ENCODE measurements at places on chromosomes 1 and 21. TPM values are rescaled to one million over a fixed set of nuclear protein-coding genes. Genes with fewer than 3 reads are reported as not detected.

Gene TNFAIP8L2
- 6.2 TPM for total RNA-seq

Gene AK2
- total RNA-seq, result 272 TPM

GRCh38 chr1:220701974-220702373, 11.8 kb downstream of the C1orf115 start:
- H3K4me1 ChIP-seq, result no peaks in the 10 kb centered on the region
- H3K36me3 ChIP-seq, result no peaks in the 10 kb centered on the region
- no peak for DNase-seq

- no peaks in the 10 kb centered on the region for H3K36me3 ChIP-seq
- peak overlapping the region; percentile 80 for H3K27ac ChIP-seq
- H3K4me1 ChIP-seq, result peaks cover 44% of the 10 kb centered on the region
- H3K27me3 ChIP-seq, result no peaks in the 10 kb centered on the region
Observed at GRCh38 chr1:23896491-23896890, 16.7 kb downstream of the CNR2 start.

- no peaks in the 10 kb centered on the region for H3K4me1 ChIP-seq
- no peak for DNase-seq
- no peaks in the 10 kb centered on the region for H3K27me3 ChIP-seq
- H3K27ac ChIP-seq, result no peak overlapping the region
- H3K36me3 ChIP-seq, result no peaks in the 10 kb centered on the region
Observed at GRCh38 chr1:240086726-240087125, 5.0 kb upstream of the FMN2 start.

Gene HSPA6
- 1.6 TPM for total RNA-seq

Gene NBPF6
- total RNA-seq, result not detected

GRCh38 chr1:84403347-84403746, 5.1 kb downstream of the DNASE2B start:
- DNase-seq, result no peak
- no peak overlapping the region for H3K27ac ChIP-seq
- no peaks in the 10 kb centered on the region for H3K36me3 ChIP-seq
- H3K4me3 ChIP-seq, result no peak overlapping the region

GRCh38 chr1:9766759-9767442, 56.9 kb downstream of the CLSTN1 start:
- no peak for DNase-seq
- peaks cover 6% of the 10 kb centered on the region for H3K36me3 ChIP-seq
- no peaks in the 10 kb centered on the region for H3K4me1 ChIP-seq
- H3K27ac ChIP-seq, result no peak overlapping the region

- H3K27me3 ChIP-seq, result no peaks in the 10 kb centered on the region
- no peak for DNase-seq
- H3K36me3 ChIP-seq, result no peaks in the 10 kb centered on the region
- H3K4me3 ChIP-seq, result no peak overlapping the region
Observed at GRCh38 chr21:17758683-17759082, 60.5 kb downstream of the C21orf91 start.

Gene ANP32E
- 98.6 TPM for total RNA-seq

DNA sequence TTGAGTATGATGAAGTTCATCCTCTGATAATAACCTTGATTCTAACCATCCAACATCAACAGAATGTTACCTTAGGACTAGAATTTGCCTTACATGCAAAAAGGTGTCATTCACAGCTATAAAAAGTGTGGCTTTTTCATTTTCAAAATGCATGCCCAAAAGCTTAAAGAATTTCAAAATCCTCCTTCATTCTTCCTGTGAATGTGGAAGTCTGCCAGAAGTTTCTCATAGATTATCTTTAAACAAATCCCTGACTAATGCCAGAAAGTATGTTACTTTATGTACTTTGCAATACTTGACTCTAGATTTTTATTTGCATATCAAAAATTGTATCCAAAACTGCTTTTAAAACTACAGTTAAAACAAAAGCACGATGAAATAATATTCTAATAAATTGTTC, 270.6 kb upstream of the ZRANB2 start:
- no peaks in the 10 kb centered on the region for H3K36me3 ChIP-seq
- no peaks in the 10 kb centered on the region for H3K27me3 ChIP-seq
- DNase-seq, result no peak
- H3K4me3 ChIP-seq, result no peak overlapping the region

- H3K36me3 ChIP-seq, result no peaks in the 10 kb centered on the region
- no peaks in the 10 kb centered on the region for H3K27me3 ChIP-seq
- no peak for DNase-seq
Observed at GRCh38 chr1:25106352-25106751, 126.0 kb downstream of the SYF2 start.

GRCh38 chr1:7326366-7326765, 444.7 kb upstream of the VAMP3 start:
- no peak overlapping the region for H3K27ac ChIP-seq
- DNase-seq, result no peak
- no peaks in the 10 kb centered on the region for H3K4me1 ChIP-seq
- no peaks in the 10 kb centered on the region for H3K27me3 ChIP-seq
- H3K36me3 ChIP-seq, result no peaks in the 10 kb centered on the region

Gene TMIGD3
- total RNA-seq, result 0.13 TPM

Gene KCNK1
- total RNA-seq, result 17.0 TPM

DNA sequence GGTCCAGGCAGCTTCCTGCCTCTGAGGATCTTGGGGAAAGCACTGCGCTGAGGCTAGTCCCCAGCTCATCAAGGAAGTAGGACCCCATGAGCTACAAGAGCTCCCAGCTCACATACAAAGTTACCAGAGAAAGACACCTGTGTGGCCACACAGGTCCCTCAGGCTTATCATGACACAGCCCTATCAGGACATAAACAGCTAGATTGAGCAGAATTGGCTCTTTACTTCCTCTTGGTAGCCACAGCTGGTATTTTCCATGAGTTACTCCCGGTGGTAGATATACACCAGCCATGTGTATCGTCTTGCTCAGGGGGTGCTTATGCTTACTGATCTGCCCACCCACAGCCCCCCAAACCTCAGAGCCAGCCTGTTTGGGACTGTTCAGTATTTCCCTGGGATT, 1.2 kb downstream of the LENEP start:
- DNase-seq, result no peak
- H3K27me3 ChIP-seq, result no peaks in the 10 kb centered on the region
- H3K27ac ChIP-seq, result no peak overlapping the region
- no peaks in the 10 kb centered on the region for H3K36me3 ChIP-seq
- peaks cover 12% of the 10 kb centered on the region for H3K4me1 ChIP-seq

Gene PCSK9
- 0.15 TPM for total RNA-seq

Gene TFAP2E
- total RNA-seq, result 0.93 TPM

DNA sequence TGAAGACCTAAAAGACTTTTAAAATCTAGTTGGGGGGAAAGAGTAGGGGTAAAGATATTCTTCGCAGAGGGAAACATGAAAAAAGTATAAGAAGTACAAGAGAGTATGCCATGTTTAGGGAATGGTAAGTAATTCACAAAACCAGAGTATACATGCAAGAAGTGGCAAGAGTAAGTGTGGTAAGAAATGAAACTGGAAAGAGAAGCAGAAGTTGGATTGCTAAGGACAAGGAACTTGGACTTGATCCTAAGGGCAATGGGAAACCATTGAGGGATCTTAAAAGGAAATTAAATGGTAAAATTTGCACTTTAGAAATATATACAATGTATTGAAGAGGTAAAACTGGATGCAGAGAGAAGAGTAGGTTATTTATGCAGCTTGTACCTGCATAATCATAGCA, 9.2 kb upstream of the ZNF644 start:
- peaks cover 2% of the 10 kb centered on the region for H3K4me1 ChIP-seq
- no peak for DNase-seq
- H3K36me3 ChIP-seq, result no peaks in the 10 kb centered on the region
- no peaks in the 10 kb centered on the region for H3K27me3 ChIP-seq
- H3K27ac ChIP-seq, result no peak overlapping the region

Gene SLC35F3
- total RNA-seq, result 8.6 TPM

DNA sequence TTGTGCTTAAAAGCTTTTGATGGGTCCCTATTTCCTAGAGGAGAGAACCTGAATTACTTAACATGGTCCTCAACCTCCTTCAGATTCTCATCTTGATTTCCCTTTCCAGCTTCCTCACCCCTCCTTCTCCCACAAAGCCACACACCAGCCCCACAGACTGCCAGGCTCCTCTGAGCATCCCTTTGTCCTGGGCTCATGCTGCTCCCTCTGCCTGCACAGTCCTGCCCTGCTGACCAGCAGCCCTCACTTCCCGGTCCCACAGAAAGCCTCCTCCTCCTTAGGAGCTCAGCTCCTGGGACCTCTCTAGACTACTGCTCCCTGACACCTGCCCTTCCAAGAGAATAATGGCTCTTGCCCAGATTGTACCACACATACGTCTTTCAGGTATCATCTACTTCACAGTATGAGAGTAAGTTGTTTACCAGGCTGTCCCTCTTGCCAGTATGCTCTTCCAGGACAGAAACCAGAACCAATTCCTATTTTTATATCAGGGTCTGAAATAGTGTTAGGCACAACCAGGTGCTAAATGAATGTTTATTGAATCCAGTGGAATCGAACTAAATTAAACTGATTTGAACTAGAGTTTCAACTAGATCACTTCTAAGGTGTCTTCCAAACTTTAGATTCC, 373.4 kb downstream of the LMX1A start:
- H3K27me3 ChIP-seq, result no peaks in the 10 kb centered on the region
- H3K4me3 ChIP-seq, result no peak overlapping the region
- H3K4me1 ChIP-seq, result no peaks in the 10 kb centered on the region
- H3K27ac ChIP-seq, result no peak overlapping the region

Gene ZYG11A
- 0.74 TPM for total RNA-seq

DNA sequence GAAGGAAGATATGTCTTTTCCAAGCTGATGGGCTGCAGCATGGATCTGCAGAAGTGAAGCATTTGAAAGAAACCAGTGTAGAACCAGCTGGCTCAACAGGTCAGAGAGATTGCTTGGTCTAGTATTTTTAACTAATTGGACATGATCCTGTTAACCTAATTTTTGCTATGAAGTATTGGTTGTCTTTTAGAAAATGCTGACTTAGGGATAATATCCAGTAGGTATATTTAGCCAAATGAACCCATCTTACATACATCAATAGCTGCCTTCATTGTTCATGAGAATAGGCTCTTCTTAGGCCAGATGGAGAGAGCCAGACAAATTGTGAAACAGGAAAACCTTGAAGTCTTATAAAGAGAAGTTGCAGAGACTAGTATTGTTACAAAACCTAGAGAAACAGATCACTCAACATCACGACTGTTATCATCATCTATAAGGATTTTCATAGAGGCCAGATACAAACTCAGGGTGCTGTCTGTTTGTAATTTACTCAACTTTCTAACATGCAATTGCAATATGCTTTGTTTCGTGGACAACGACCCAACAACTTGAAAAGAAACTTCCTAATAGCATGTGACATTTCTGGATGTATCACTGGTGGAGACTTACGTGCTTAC, 148.2 kb downstream of the DISC1 start:
- no peaks in the 10 kb centered on the region for H3K36me3 ChIP-seq
- H3K27me3 ChIP-seq, result no peaks in the 10 kb centered on the region
- DNase-seq, result no peak
- H3K4me3 ChIP-seq, result no peak overlapping the region
- no peak overlapping the region for H3K27ac ChIP-seq

GRCh38 chr21:36423771-36424433, 38.7 kb downstream of the CHAF1B start:
- no peaks in the 10 kb centered on the region for H3K27me3 ChIP-seq
- 0 out of 2 replicates have a peak, but pooled peaks cover 2% of the 10 kb centered on the region for H3K36me3 ChIP-seq
- no peak overlapping the region for H3K27ac ChIP-seq
- no peak for DNase-seq
- no peaks in the 10 kb centered on the region for H3K4me1 ChIP-seq

GRCh38 chr1:165897326-165898303, 70.2 kb downstream of the UCK2 start:
- no peak overlapping the region for H3K27ac ChIP-seq
- H3K27me3 ChIP-seq, result no peaks in the 10 kb centered on the region
- DNase-seq, result no peak

DNA sequence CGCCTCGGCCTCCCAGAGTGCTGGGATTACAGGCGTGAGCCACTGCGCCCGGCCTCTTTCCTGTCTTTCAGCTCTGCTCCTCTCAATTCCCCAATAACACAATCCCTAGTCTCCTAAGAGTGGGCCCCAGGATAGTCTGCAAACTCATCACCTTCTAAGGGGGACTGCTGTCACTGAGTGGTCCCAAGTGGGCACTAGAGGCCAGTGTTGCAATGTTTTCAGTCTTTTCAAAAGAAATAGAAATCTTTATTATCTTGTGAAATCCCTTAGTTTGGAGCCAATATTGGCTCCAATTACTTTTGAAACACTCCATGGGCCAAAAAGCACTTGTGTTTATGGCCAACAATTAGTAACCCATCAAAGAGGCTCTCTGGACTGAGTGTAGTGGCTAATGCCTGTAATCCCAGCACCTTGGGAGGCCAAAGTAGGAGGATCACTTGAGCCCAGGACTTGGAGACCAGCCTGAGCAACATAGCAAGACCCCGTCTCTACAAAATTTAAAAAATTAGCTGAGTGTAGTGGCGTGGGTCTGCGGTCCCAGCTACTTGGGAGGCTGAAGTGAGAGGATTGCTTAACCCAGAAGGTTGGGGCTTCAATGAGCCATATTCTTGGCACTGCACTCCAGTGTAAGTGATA, 28.6 kb upstream of the ZNF697 start:
- no peak overlapping the region for H3K27ac ChIP-seq
- H3K36me3 ChIP-seq, result no peaks in the 10 kb centered on the region
- H3K4me1 ChIP-seq, result no peaks in the 10 kb centered on the region
- no peak overlapping the region for H3K4me3 ChIP-seq
- DNase-seq, result no peak
